ENCODE measurements at places on chromosomes 12 and 14.
A peak's percentile ranks its signal among the peaks of the same experiment; 100 is the strongest.

GRCh38 chr12:59088673-59089072 is 168.4 kb upstream of the LRIG3 start:
- DNase-seq, result no peak

DNA sequence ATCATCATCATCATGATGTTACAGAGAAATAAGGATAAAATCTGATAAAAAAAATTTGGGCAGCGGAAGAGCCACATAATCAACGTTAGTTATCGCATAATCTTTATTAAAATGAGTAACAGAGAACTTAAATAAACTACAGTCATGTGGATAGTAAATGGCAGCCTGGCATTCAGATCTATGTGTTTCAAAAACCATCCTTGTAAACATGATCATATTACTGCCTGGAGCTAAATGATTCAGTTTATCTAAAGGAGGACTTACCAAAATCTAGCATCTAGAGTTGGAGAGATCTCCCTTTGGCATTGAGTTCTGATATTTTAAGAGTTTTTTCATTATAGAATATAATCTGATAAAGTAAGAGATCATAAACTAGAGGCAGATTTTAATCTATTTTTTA is 200.1 kb upstream of the MGAT4C start:
- DNase-seq, result no peak

DNA sequence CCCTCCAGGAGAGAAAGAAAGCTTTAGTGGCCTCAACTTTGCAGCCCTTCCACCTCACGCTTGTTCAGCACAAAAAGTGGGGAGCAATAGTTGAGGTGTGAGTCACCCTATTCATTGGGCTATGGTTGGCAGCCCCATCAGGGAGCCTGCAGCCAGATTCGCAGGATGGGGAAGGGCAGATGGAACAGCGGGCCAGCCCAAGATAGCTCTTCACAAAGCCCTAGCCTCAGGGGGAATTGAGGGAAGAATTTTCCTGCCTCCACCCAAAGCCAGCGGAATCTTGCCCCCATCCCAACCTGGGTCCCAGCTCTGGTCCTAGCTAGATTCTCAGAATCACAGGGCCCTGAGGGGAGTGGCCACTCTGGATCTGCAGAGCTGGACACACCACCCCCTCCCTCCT is 3.6 kb upstream of the KRT5 start:
- DNase-seq, result no peak

- peak; percentile 17 for DNase-seq
Measured at GRCh38 chr14:35140718-35141581, 18.6 kb downstream of the PRORP start.

DNA sequence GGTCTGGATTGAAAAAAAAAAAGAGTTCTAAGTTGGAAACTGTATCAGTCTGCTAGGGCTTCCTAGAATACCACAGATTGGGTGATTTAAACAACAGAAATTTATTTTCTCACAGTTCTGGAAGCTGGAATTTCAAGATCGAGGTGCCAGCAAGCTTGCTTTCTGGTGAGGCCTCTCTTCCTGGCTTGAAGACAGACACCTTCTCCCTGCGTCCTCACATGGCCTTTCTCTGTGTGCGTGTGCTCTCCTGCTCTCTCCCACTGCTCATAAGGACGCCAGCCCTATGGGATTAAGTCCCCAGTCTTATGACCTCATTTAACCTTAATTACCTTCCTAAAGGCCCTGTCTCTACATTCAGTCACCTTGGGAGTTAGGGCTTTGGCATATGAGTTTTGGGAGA is 215.5 kb downstream of the PIK3C2G start:
- no peak for DNase-seq

Data from NCI-H748 treated with DMSO at 0.1 percent for 48 hours (cell line).